Suppressor macrophage treated with lipopolysaccharide for 4 hours (primary cell): ENCODE measurements at places on chromosomes 13 and 19.

- DNase-seq, result no peak
Measured at GRCh38 chr13:75704194-75704926, 68.2 kb downstream of the LMO7 start.

DNA sequence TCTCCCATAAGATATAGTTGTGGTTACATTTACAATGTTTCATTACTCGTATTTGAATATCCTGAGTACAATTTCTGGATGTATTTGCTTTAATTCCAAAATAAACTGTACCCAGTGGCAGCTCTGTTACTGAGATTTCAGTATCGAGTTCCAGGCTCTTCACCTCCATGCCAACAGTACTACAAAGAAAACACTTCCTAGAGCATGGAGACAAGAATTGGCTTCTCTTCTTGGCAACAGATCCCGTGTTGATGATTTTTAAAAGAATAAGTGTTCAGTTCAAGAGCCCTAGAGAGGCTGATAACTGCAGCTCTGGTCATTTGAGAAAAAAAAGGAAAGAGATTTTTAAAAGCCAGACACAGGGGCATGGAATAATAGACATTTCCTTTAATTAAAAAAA, 302.8 kb downstream of the EFNB2 start:
- no peak for DNase-seq

- peak; percentile 91 for DNase-seq
Measured at GRCh38 chr19:50657712-50658440, 8.6 kb downstream of the C19orf81 start.

- DNase-seq, result no peak
Measured at GRCh38 chr19:44777715-44778347, at the start of gene CBLC. CBLC (plus strand) TSS chr19:44777890; CDS start chr19:44777932, 42 bp downstream.

- DNase-seq, result no peak
Measured at GRCh38 chr19:16661480-16662034, 618 bp downstream of the TMEM38A start.

- no peak for DNase-seq
Measured at GRCh38 chr13:110455444-110455843, 106.1 kb downstream of the RAB20 start.

DNA sequence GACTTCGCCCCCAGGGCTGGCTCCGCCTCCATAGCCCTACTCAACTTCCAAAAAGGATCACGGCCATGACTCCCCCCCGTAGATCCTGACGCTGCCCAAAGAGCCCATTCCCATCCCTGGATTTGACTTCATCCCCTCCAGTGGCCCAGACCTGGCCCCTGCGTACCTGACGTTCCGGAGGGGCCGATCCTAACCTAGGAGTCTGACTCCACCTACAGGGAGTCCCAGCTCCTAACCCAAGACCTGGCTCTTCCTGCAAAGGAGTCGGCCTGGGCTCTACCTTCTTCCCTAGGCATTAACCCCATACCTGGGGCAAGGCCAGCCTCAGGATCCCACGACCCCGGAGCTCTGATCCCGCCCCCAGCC, 10.8 kb downstream of the STAP2 start:
- no peak for DNase-seq

GRCh38 chr13:77729502-77730221, 32.2 kb downstream of the SLAIN1 start:
- peak; percentile 41 for DNase-seq

- DNase-seq, result peak; percentile 58
Measured at GRCh38 chr13:95251641-95252040, 49.6 kb downstream of the ABCC4 start.

- DNase-seq, result peak; percentile 31
Measured at GRCh38 chr13:44808185-44808584, 181.1 kb downstream of the NUFIP1 start.

DNA sequence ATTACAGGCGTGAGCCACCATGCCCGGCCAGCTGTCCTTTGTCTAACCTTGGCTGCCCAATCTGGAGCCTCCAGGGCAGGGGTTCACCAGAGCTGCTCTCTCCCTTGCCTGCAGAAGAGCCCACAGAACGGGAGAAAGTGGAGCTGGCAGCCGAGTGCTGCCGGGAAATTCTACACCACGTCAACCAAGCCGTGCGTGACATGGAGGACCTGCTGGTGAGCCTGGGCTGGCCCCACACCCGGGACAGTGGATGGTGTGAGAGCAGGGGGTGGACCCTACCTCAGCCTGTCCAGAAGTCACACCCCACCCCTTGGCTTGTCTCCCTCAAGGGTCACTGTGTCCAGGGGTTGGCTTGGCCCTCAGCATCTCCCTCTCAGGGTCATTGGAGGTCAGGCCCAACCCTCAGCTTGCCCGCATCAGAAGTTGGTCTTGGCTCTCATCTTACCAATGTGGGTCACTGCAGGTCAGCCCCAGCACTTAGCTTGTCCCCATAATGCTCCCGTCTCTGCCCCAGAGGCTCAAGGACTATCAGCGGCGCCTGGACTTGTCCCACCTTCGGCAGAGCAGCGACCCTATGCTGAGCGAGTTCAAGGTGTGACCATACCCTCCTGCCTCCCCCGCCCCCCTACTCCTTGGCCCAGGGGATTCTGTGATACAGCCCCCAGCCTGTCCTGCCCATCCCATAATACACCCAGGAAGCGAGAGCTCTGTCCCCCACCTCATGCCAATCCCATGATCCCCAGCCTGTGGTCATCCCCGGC, 20.4 kb downstream of the ARHGEF1 start:
- no peak for DNase-seq

DNA sequence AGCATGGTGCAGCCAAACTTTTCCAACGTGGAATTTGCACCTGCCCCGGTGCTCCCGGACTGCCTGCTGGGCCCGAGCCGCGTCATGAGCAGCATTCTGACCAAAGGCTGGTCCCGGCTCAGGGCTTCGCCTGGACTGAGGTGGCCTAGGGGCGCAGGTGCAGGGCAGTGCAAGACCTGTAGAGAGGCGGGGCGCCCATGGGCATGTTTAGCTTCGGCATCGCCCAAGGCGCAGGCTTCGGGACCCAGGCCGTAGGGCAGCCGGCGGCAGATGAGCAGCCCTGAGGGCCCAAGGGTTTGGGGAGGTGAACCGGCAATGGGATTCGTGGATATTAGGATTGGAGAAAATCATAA, 23.8 kb downstream of the LRFN3 start:
- no peak for DNase-seq

GRCh38 chr13:70424928-70425327, 316.7 kb upstream of the KLHL1 start:
- DNase-seq, result no peak

DNA sequence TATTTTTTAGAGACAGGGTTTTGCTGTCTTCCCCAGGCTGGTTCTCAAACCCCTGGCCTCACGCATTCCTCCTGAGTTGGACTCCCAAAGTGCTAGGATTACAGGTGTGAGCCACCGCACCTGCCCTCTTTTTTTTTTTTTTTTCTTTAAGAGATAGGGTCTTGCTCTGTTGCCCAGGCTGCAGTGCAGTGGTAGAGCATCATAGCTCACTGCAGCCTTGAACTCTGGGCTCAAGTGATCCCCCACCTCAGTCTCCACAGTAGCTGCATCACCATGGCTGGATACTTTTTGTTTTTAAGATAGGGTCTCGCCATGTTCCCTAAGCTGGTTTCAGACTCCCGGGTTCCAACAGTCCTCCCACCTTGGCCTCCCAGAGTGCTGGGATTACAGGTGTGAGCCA, 1.5 kb downstream of the KCNJ14 start:
- DNase-seq, result no peak

DNA sequence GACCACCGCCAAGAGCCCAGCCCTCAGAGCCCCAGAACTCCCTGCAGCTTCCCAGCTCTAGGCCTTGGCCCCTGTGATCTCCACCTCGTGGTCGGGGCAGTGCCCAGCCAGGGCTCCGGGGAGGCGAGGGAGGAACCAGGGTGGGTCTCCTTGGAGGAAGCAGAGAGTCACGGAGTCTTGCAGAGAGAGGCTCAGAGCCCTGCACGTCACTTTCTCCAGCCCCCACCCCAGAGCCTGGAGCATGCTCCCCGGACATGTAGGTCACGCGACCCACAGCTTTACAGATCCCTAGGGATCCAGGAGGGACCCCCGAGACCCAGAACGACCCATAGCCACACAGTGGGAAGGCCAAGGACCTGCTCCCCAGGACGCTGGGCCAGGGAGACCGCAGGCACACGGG, 11.9 kb downstream of the GADD45B start:
- peak; percentile 41 for DNase-seq

DNA sequence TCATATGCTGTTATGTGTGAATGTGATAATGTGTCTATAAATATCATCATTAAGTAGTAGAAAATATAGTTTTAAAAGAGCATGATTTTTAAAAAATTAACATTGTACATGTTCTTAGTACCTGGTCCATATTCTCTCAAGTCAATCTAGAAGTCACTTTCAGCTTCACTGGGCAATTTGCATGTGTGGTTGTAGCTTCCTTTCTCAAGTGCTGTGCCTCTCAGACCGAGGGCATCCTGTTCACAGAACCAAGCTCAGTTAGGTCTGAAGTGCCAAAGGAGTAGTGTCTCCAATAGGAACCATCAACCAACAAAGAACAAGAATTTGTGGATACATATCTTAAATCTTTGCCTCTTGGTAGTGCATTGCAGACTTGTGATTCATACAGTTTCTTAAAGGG, 541.8 kb upstream of the SLC10A2 start:
- DNase-seq, result no peak

DNA sequence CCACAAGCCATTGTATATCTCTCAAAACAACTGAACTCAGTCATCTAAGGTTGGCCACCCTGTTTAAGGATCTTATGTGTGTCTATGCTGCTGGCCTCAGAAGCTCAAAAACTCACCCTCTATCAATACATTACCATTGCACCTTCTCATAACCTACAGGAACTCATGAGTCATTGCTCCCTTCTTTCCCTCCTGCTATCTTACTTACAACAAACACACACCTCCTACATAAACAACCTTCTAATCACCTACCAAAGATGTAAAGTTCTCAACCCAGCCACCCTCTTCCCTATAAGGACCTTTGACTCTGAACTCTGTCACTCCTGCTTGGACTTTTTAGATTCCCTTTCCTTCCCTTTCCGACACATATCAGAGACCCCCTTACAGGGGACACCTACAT, 13.3 kb upstream of the ZSCAN4 start:
- DNase-seq, result no peak

DNA sequence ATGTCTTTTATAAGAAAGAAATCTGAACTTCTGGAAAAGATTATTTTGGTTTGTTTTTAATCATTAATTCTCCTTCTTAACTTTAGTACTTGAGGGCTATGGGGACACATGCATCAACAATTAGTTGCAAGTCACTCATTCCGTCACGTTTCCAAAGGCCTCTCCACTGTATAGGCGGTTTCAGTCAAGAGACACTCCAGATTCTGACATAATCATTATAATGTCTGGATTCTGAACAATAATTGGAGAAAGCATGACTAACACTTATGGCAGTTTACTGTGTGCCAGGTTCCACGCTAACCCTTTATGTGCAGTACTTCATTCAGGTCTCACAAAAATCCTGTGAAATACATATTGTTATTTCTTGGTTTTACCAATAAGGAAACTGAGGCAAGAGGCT, 71.9 kb downstream of the TNFRSF19 start:
- no peak for DNase-seq

- DNase-seq, result no peak
Measured at GRCh38 chr13:36817996-36818803, 822 bp upstream of the RFXAP start.

DNA sequence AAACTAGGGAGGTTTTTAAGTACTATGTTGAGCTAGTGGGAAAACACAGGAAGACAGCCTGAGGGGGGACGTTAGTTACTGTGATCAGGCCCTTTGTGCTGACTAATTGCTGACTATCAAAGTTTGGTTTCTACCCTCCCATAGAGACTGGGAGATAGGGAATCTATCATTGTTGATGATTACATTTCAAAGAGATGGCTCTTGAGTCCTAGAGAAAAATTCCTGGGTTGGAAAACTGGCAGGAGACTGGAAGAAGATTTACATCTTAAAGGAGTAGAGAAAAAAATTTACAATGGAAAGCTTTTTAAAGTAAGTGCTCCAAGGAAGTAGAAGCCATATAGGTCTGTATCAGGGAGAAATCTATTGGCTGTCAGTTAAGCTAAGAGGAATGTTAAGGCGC, 522.0 kb upstream of the KLHL1 start:
- no peak for DNase-seq

- peak; percentile 81 for DNase-seq
Measured at GRCh38 chr19:41753159-41753558, 2.2 kb upstream of the CEACAM6 start.

DNA sequence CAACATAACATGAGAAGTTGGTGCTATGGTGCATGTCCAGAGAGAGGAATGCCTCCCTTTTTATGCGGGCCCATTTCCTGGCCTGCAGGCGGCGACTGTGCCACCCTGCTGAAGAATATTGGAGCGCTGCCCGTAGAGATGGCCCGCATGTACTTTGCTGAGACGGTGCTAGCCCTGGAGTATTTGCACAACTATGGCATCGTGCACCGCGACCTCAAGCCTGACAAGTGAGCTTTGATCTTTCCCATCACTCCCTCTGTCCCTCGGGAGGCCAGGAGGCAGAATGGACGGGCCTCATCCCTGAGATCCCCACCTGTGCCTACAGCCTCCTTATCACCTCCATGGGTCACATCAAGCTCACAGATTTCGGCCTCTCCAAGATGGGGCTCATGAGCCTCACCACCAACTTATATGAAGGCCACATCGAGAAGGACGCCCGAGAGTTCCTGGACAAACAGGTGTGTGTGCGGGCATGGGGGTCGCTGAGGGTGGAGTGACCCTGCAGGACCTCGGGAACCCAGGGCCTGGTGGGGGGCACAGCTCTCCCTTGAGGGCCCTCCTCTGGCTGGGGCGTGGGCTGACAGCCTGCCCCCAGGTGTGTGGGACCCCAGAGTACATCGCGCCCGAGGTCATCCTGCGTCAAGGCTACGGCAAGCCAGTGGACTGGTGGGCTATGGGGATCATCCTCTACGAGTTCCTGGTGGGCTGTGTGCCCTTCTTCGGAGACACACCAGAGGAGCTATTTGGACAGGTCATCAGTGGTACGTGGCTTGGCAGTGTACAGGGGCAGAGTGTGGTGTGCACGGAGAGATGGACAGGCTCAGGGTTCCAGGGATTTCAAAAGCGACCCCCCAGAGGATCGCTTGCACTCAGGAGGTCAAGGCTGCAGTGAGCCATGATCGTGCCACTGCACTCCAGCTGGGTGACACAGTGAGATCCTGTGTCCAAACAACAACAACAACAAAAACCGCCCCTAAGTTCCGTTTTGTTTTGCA, 16.2 kb downstream of the DNASE2 start:
- DNase-seq, result no peak

DNA sequence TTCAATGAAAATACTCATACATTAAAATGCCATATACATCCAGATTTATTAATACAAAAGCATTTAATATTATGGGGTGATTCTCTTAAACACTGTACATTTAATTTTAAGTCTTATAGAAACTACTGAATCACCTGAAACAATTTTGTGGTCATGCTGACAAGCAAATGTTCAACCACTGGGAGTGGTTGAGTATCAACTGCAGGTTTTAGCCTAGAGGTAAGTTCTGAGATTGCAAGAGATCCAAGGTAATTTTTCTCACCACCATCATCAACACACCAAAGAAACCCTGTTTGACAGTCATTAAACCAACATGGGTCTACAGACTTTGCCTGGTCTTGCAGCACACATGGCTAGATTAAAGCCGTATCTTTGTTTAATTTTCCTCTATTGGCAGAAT, 196.3 kb downstream of the LHFPL6 start:
- DNase-seq, result no peak
